ENCODE measurements at places on chromosomes 4 and X.

- H3K36me3 ChIP-seq: no peaks in the 10 kb centered on the region
- no peak overlapping the region for H3K4me3 ChIP-seq
- peaks cover 3% of the 10 kb centered on the region for H3K4me1 ChIP-seq
- H3K27me3 ChIP-seq: no peaks in the 10 kb centered on the region
These were observed 67.8 kb downstream of the PSAPL1 start for GRCh38 chr4:7366954-7367353.

DNA sequence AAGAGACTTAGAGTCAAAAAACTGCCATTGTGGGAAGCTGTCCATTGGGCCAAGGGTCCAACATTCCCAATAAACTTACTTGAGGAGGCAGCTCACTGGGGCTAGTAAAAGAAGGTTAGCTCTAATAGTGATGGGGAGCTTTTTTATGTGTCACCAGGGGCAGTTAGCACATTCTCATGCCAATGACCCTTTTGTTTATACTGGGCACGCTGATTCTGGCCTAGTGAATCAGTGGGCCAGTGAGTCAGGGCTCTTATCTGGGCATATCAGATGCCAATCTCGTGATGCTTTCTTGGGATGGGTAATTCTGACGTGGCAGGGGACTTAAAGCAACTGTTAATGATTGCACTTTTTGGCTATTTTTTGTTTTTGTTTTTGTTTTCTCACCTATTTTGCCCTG is 27.8 kb downstream of the TCEAL1 start:
- no peaks in the 10 kb centered on the region for H3K36me3 ChIP-seq
- H3K27me3 ChIP-seq: no peaks in the 10 kb centered on the region
- no peak overlapping the region for H3K27ac ChIP-seq
- DNase-seq: no peak

- H3K4me1 ChIP-seq: no peaks in the 10 kb centered on the region
- DNase-seq: no peak
- H3K27me3 ChIP-seq: no peaks in the 10 kb centered on the region
These were observed 695 bp upstream of the PIGA start for GRCh38 chrX:15336023-15336413.

DNA sequence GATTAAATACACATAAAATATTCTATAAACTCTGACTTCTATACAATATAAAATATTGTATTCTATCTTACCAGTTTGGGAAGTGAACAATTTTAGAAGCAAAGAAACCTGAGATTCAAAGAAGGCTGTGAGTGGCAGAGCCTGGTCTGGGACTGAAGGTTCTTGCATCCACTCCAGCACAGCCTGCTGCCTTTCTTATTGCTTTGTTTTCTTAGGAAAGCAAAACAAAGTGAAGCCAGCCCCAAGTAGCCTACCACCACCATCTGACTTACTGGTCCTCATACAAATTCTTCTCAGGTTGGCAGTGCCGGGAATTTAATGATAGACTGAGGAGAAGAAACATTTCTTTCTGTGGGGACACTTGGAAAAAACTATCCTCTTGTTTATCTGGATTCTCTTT is 129.7 kb upstream of the SMAD1 start:
- no peaks in the 10 kb centered on the region for H3K27me3 ChIP-seq
- no peak overlapping the region for H3K4me3 ChIP-seq
- no peak for DNase-seq
- no peaks in the 10 kb centered on the region for H3K4me1 ChIP-seq
- H3K36me3 ChIP-seq: no peaks in the 10 kb centered on the region

GRCh38 chr4:38166082-38166481 is 205.9 kb downstream of the PTTG2 start:
- peak; percentile 55 for DNase-seq
- no peak overlapping the region for H3K4me3 ChIP-seq
- H3K27ac ChIP-seq: no peak overlapping the region
- no peaks in the 10 kb centered on the region for H3K36me3 ChIP-seq

- no peak for DNase-seq
- no peak overlapping the region for H3K27ac ChIP-seq
- H3K4me3 ChIP-seq: no peak overlapping the region
- no peaks in the 10 kb centered on the region for H3K4me1 ChIP-seq
- H3K36me3 ChIP-seq: no peaks in the 10 kb centered on the region
These were observed 71.5 kb upstream of the EDNRA start for GRCh38 chr4:147409350-147409749.

DNA sequence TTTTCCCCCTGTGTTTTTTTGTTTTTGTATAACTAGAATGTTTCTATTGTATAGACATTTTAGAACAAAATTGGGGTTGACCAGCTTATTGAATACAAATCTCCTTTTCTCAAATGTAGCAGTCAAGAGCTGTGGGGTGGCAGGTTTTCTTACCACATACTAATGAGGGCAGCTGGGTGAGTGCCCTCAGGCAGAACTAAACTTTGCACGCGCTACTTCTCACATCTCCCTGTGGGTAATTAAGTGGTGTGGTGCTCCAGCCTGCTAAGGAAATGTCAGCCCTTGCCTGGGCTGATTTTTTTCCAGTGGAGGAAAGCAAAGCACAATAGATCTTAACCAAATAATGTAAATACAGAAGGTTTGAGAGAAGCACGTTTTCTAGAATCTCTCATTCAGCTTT is 717.6 kb upstream of the TENM3 start:
- no peak for DNase-seq
- H3K27ac ChIP-seq: no peak overlapping the region
- no peaks in the 10 kb centered on the region for H3K27me3 ChIP-seq
- H3K4me1 ChIP-seq: no peaks in the 10 kb centered on the region
- no peak overlapping the region for H3K4me3 ChIP-seq
- no peaks in the 10 kb centered on the region for H3K36me3 ChIP-seq

DNA sequence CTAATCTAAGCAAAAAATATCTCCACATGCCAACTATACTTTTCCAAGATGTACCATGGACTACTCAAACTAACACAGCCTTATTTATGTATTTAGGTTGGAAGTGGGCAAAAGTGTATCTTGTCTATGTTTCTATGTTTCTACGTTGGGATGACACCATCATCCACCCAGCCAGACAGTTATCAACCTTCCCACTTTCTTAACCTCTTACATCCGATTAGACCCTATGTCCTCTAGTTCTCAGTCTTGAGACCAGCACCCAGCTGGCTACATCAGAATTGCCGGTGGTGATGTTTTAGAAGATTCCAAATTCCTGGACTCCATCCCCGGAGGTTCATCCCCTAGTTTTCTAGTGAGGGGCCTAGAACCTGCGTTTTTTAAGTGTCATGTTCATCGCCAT is 1.0 kb upstream of the AASDH start:
- peak overlapping the region; percentile 96 for H3K27ac ChIP-seq
- no peaks in the 10 kb centered on the region for H3K27me3 ChIP-seq
- H3K4me1 ChIP-seq: peaks cover 5% of the 10 kb centered on the region
- H3K36me3 ChIP-seq: no peaks in the 10 kb centered on the region
- H3K4me3 ChIP-seq: peak overlapping the region; percentile 77

- H3K4me1 ChIP-seq: no peaks in the 10 kb centered on the region
- no peak for DNase-seq
- no peak overlapping the region for H3K27ac ChIP-seq
- H3K27me3 ChIP-seq: no peaks in the 10 kb centered on the region
These were observed 6.0 kb upstream of the ASB11 start for GRCh38 chrX:15321447-15321846.

- DNase-seq: no peak
- no peaks in the 10 kb centered on the region for H3K27me3 ChIP-seq
- H3K4me3 ChIP-seq: no peak overlapping the region
- H3K36me3 ChIP-seq: no peaks in the 10 kb centered on the region
- H3K27ac ChIP-seq: no peak overlapping the region
These were observed 8.4 kb upstream of the DUSP9 start for GRCh38 chrX:153638436-153639176.

DNA sequence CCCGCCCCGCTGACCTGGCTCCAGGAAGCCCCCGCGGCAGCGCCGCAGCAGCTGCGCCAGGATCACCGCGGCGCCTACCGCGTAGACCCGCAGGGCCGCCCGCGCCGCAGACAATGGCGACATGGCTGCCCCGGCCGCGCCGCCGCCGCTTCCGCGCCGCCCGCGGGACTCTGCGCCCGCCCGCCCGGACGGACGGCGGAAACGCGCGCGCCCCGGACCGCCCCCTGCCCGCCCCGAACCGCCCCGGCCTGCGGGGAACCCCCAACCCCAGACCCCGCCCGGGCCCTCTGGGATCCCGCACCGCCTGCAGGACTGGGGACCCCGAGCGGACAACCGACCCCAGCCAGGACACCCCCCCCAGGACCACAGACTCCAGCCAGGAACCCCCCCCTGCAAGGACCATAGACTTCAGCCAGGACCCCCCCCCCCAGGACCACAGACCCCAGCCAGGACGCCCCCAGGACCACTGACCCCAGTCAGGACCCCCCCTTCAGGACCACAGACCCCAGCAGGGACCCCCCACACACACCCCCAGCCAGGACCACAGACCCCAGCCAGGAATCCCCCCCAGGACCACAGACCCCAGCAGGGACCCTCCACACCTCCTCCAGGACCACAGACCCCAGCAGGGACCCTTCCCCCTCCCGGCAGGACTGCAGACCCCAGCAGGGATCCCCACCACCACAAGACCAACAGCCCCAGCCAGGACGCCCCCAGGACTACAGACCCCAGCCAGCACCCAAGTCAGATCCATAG is at the start of the genes DHRSX and ZBED1:
Gene DHRSX, minus strand, starts transcription at position 174 of the 756 bp plus-strand sequence. Its CDS starts 51 bp downstream, at position 123.
Gene ZBED1, minus strand, starts transcription at position 174 of the 756 bp plus-strand sequence. CDS start 10,257 bp downstream, outside the sequence.
- H3K27me3 ChIP-seq: no peaks in the 10 kb centered on the region
- peak within 1 kb of the TSS; percentile 77 for H3K27ac ChIP-seq
- H3K36me3 ChIP-seq: no peaks in the 10 kb centered on the region

DNA sequence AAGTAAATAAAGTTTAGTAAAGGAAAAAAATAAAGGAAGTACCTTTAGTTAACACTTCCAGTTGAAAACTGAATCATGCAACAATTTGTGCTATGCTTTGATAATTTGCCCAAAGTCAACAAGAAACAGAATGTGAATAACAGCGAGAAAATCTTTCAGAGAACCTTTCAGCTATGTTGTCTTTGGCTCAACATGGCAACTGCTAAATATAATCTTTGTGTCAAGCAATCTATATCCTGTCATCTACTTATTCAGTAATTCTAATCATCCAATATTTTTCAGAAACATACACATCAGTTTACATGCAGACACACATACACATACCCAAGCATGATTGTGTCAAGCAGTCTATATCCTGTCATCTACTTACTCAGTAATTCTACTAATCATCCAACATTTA is 136.0 kb upstream of the PABPC4L start:
- H3K4me1 ChIP-seq: peaks cover 3% of the 10 kb centered on the region
- no peak for DNase-seq
- H3K27me3 ChIP-seq: no peaks in the 10 kb centered on the region
- no peak overlapping the region for H3K27ac ChIP-seq

DNA sequence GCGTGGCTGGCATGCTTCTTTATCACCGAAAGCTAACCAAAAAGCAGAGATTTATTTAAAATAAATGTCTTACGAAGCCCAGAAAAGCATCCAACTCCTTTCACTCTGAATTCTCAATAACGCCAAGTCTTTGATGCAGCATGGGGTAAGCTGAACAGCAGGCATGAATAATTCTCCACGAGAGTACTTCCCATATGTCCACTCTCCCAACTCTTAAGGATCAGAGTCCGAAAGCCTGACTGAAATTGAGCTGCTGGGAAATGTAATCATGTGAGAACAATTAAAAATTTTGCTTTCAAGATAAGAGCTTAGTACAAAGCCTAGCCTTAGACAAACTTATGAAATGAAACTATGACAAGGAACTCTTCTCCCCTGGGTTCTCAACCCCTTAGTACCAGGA is 7.5 kb upstream of the SLC39A8 start:
- DNase-seq: no peak
- H3K27ac ChIP-seq: no peak overlapping the region
- no peaks in the 10 kb centered on the region for H3K36me3 ChIP-seq
- peaks cover 8% of the 10 kb centered on the region for H3K4me1 ChIP-seq
- H3K4me3 ChIP-seq: no peak overlapping the region

DNA sequence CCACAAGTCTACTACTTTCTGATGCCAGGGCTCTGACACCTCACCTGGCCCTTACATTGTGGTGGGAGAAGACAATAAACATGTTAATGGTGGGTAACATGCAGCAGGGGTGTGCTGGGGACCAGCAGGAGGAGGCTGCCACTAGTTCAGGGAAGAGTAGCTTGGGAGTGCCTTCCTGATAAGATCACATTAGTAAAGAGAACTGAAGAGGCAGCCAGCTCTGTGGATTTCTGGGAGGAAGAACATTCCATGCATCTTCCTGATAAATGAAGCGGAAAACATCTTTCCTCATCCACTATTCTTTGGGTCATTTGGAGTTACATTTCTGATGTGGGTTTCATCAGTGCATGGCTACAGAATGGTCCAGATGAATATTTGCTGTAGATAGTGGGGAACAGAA is 9.0 kb downstream of the RNF150 start:
- no peaks in the 10 kb centered on the region for H3K4me1 ChIP-seq
- DNase-seq: no peak
- H3K36me3 ChIP-seq: no peaks in the 10 kb centered on the region
- H3K27me3 ChIP-seq: no peaks in the 10 kb centered on the region
- H3K27ac ChIP-seq: no peak overlapping the region

GRCh38 chr4:139593091-139593564 is 37.1 kb upstream of the SETD7 start:
- H3K36me3 ChIP-seq: no peaks in the 10 kb centered on the region
- no peaks in the 10 kb centered on the region for H3K4me1 ChIP-seq
- H3K4me3 ChIP-seq: no peak overlapping the region
- no peak for DNase-seq

GRCh38 chr4:15683143-15683495 is 1.5 kb downstream of the FAM200B start:
- peaks cover 4% of the 10 kb centered on the region for H3K36me3 ChIP-seq
- no peaks in the 10 kb centered on the region for H3K27me3 ChIP-seq
- H3K4me3 ChIP-seq: peak overlapping the region; percentile 82

GRCh38 chrX:19566359-19567222 is 51.3 kb upstream of the MAP3K15 start:
- no peak overlapping the region for H3K4me3 ChIP-seq
- no peak overlapping the region for H3K27ac ChIP-seq
- DNase-seq: no peak

- H3K36me3 ChIP-seq: no peaks in the 10 kb centered on the region
- no peak for DNase-seq
- no peak overlapping the region for H3K27ac ChIP-seq
- no peaks in the 10 kb centered on the region for H3K4me1 ChIP-seq
- no peak overlapping the region for H3K4me3 ChIP-seq
These were observed 118.4 kb downstream of the KLHL13 start for GRCh38 chrX:117998171-117998570.

- peak overlapping the region; percentile 98 for H3K4me3 ChIP-seq
- H3K27me3 ChIP-seq: no peaks in the 10 kb centered on the region
- H3K4me1 ChIP-seq: peaks cover 14% of the 10 kb centered on the region
- H3K27ac ChIP-seq: peak overlapping the region; percentile 100
These were observed 2.0 kb downstream of the TMEM165 start for GRCh38 chr4:55397520-55398321.

- H3K36me3 ChIP-seq: no peaks in the 10 kb centered on the region
- no peak overlapping the region for H3K4me3 ChIP-seq
- H3K4me1 ChIP-seq: no peaks in the 10 kb centered on the region
- DNase-seq: no peak
- H3K27ac ChIP-seq: no peak overlapping the region
These were observed 9.0 kb downstream of the TCEAL1 start for GRCh38 chrX:103637604-103638338.

GRCh38 chr4:121541696-121542095 is 155.1 kb downstream of the ANXA5 start:
- H3K4me1 ChIP-seq: no peaks in the 10 kb centered on the region
- H3K4me3 ChIP-seq: no peak overlapping the region
- no peaks in the 10 kb centered on the region for H3K27me3 ChIP-seq
